ENCODE measurements at places on chromosomes 5 and 9. TPM values are rescaled to one million over a fixed set of nuclear protein-coding genes. Genes with fewer than 3 reads are reported as not detected.

LECT2 gene
- total RNA-seq = not detected

LTC4S gene
- total RNA-seq = 0.28 TPM

ADCY2 gene
- not detected for total RNA-seq

CDK7 gene
- 54.3 TPM for total RNA-seq

FABP6 gene
- 0.68 TPM for total RNA-seq

PITX1 gene
- 30.9 TPM for total RNA-seq

ZFP37 gene
- 1.4 TPM for total RNA-seq

LCN9 gene
- not detected for total RNA-seq

TSLP gene
- not detected for total RNA-seq

IL13 gene
- total RNA-seq = not detected
